ENCODE measurements at places on chromosomes 6 and 20. TPM values are rescaled to one million over a fixed set of nuclear protein-coding genes. Genes with fewer than 3 reads are reported as not detected.

DNA sequence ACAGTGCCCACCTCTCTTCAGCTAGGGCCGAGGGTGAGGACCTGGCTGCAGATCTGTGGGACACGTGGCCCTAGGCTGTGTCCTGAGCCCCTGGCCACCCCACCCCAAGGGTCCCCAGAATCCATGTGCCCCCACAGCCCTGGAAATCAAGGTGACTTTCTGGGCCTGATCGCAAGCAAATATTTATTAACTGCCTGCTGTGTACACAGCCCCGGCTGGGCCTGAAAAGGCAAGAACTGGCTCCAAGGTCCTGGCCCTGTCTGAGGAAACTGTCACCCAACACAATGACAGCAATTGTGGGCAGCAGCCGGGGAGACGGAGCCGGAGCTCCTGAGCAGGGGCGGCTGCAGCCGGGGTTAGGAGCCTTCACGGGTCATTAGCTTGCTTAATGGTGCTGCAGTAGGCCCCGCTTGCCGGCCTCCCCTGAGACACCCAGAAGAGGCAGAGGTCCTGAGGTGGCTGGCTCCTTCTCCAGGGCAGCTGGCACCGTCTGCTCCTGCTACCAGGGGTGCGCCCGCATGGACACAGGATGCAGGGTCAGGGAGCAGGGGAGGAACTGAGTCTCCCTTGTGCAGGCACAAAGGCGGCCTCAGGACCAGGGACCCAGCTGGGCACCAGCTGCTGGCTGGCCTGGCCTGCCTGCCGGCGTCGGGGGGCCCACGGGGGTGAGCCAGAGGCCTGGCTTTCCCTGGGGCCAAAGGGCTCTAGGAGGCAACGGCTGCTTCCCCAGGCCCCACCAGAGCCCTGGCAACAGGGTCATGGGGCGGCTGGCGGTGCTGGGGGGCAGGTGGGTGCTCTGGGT lies 24.1 kb downstream of the NPEPL1 start:
- H3K27me3 ChIP-seq: no peaks in the 10 kb centered on the region
- peak; percentile 39 for DNase-seq
- no peak overlapping the region for H3K27ac ChIP-seq
- H3K4me3 ChIP-seq: no peak overlapping the region
- H3K4me1 ChIP-seq: peaks cover 9% of the 10 kb centered on the region

DNA sequence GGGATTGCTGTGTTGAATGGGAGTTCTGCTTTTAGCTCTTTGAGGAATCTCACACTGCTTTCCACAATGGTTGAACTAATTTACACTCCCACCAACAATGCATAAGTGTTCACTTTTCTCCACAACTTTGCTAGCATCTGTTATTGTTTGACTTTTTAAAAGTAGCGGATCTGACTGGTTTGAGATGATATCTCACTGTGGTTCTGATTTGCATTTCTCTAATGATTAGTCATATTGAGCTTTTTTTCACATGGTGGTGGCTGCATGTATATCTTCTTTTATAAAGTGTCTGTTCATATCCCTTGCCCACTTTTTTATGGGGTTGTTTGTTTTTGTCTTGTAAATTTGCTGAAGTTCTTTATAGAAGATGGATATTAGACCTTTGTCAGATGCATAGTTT lies 588.3 kb upstream of the ADGRB3 start:
- H3K27ac ChIP-seq: no peak overlapping the region
- H3K27me3 ChIP-seq: no peaks in the 10 kb centered on the region
- no peak overlapping the region for H3K4me3 ChIP-seq
- H3K36me3 ChIP-seq: no peaks in the 10 kb centered on the region
- H3K4me1 ChIP-seq: no peaks in the 10 kb centered on the region
- no peak for DNase-seq

DNA sequence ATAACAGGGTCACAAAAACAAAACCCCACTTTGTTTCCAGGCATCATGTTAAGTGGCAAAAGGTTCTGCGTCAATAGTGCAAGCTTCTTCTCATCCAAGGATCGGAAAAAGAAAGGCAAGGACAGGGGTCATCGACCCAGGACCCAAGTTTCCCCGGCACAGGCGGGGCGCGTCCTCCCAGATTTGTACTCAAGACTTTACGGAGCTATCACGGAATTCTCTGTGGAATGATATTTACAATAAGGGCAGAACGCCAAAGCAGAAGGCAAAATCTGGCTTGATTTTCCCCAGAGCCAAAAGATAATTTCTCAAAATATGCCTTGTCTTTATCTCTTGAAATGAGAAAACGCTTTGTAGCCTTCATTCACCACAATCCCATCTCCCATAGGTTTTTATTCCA lies 25.5 kb downstream of the PDE10A start:
- DNase-seq: no peak
- H3K36me3 ChIP-seq: no peaks in the 10 kb centered on the region
- no peaks in the 10 kb centered on the region for H3K27me3 ChIP-seq
- no peak overlapping the region for H3K4me3 ChIP-seq

- H3K27me3 ChIP-seq: no peaks in the 10 kb centered on the region
- peak overlapping the region; percentile 58 for H3K4me3 ChIP-seq
- DNase-seq: peak; percentile 86
- peaks cover 13% of the 10 kb centered on the region for H3K4me1 ChIP-seq
- H3K36me3 ChIP-seq: peaks cover 15% of the 10 kb centered on the region
Measured at GRCh38 chr6:36131511-36132245, 1.4 kb downstream of the MAPK13 start.

- H3K36me3 ChIP-seq: no peaks in the 10 kb centered on the region
- no peaks in the 10 kb centered on the region for H3K4me1 ChIP-seq
- H3K27me3 ChIP-seq: no peaks in the 10 kb centered on the region
- H3K27ac ChIP-seq: no peak overlapping the region
Measured at GRCh38 chr6:84809455-84809854, 45.1 kb upstream of the TBX18 start.

DNA sequence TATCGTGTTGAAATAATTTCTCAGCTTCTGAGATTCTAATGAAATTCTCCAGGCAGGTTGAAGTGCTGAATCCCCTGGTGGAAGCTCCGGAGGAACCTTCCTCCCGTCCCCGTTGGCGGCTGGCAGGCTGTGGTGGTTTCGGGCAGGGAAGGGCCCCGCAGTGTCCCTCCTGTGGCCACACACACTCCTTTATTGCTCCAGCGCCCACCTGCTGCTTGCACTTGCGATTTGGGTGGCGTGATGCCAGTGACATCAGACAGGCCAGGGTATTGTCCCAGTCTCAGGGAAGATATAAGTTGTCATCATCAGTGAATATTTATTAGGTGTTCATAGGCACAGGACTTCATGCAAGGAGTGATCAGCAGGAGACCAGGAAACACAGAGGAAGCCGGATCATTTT lies 530.4 kb downstream of the QKI start:
- no peaks in the 10 kb centered on the region for H3K36me3 ChIP-seq
- peaks cover 9% of the 10 kb centered on the region for H3K4me1 ChIP-seq
- DNase-seq: no peak
- H3K27me3 ChIP-seq: no peaks in the 10 kb centered on the region
- no peak overlapping the region for H3K4me3 ChIP-seq

DNA sequence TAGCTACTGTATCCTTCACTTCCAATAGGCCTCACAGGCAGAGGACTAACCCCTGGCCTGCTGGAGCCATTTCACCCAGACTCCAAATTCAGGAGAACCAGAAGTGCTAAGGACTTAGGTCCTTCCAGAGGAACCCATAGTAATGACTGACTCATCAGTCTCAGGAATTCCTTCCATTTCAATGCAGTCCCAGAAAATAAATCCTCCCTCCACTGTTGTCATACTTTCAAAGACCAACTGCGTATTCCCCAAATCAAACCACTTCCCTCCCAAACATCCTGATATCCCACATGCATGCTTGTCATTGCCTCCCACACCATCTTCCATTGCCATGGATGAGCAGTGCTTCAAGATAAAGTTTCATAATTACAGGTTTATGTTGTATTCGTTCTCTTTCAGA lies 31.8 kb upstream of the NT5E start:
- no peak overlapping the region for H3K27ac ChIP-seq
- DNase-seq: no peak
- H3K4me3 ChIP-seq: no peak overlapping the region
- H3K4me1 ChIP-seq: no peaks in the 10 kb centered on the region

GRCh38 chr20:23205211-23205610 lies 119.1 kb upstream of the CD93 start:
- H3K27ac ChIP-seq: no peak overlapping the region
- no peaks in the 10 kb centered on the region for H3K27me3 ChIP-seq
- H3K4me1 ChIP-seq: peaks cover 7% of the 10 kb centered on the region
- H3K36me3 ChIP-seq: no peaks in the 10 kb centered on the region
- H3K4me3 ChIP-seq: no peak overlapping the region

GRCh38 chr6:52531396-52531795 lies 45.5 kb downstream of the TRAM2 start:
- DNase-seq: no peak
- H3K27ac ChIP-seq: no peak overlapping the region
- H3K27me3 ChIP-seq: no peaks in the 10 kb centered on the region
- peaks cover 21% of the 10 kb centered on the region for H3K36me3 ChIP-seq
- no peak overlapping the region for H3K4me3 ChIP-seq
- H3K4me1 ChIP-seq: peaks cover 5% of the 10 kb centered on the region

GRCh38 chr20:34544109-34544796 lies 14.3 kb upstream of the MAP1LC3A start:
- peaks cover 34% of the 10 kb centered on the region for H3K36me3 ChIP-seq

DNA sequence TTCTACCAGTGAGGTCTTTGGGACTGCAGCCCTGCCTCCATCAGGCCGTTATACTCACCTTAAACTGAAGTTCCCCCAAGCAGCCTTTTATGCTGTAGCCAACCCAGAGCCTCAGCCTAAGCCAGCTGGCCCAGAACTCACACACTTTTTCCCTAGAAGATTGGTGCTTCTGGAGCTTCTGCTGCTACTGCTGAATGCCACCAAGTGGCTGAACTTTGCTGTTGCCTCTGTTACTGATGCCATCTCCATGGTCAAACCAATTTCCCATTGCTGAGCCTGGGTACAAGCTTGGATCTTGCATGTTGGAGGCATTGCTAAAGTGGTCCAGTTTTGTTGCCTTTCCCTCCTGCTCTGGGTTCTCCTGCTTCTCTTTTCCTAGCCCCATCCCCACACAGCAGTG lies 15.0 kb upstream of the TBX18 start:
- H3K36me3 ChIP-seq: no peaks in the 10 kb centered on the region
- H3K27ac ChIP-seq: no peak overlapping the region
- peaks cover 16% of the 10 kb centered on the region for H3K27me3 ChIP-seq

DNA sequence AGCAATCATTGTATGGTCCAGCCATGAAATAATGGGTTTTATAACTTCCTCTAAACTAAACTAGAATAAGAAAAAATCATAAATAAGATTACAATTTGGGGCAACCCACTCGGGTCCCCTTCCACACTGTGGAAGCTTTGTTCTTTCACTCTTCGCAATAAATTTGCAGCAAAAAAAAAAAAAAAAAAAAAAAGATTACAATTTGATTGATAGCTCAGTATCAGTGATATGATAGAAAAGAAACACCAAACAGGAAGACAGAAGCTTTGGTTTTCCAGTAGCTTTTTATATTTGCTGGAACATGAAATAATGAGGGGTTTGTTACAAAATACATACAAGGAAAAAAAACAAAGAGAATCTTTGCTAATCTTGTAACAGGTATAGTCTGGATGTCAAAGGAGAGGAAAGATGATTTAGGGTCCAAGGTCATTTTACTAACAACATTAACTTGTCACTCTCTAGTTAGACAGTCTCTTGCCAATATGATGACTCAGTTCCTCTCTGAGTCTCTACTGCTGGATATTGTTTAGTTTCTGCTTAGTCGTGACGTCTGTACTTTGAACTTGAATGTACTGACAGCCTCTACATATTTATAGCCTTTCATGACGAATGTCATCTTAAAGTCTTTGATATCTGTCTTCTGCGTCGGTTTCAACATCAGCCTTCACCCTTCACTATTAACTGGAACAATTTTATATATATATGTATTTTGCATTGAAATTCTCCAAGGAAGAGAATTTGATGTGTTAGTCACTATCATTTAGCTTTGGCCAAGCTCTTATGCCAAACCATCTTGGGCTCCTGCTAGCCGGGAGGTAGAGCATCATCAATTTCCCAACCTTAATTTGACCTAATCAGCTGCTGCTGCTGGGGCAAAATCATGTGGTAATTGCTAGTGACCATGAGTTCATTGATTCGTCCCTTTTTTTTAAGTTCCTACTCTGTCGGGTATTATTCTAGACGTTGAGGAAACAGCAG lies 213.1 kb upstream of the STXBP5 start:
- H3K27me3 ChIP-seq: no peaks in the 10 kb centered on the region
- no peaks in the 10 kb centered on the region for H3K36me3 ChIP-seq
- DNase-seq: peak; percentile 6

Gene ATP6V1G2
- 3.7 TPM for polyA plus RNA-seq

- DNase-seq: no peak
- no peak overlapping the region for H3K4me3 ChIP-seq
- H3K27ac ChIP-seq: no peak overlapping the region
- no peaks in the 10 kb centered on the region for H3K27me3 ChIP-seq
- H3K4me1 ChIP-seq: peaks cover 66% of the 10 kb centered on the region
Measured at GRCh38 chr20:19990850-19991249, 26.3 kb upstream of the NAA20 start.

GRCh38 chr6:34391786-34392496 lies 528 bp downstream of the NUDT3 start:
- peaks cover 28% of the 10 kb centered on the region for H3K4me1 ChIP-seq
- peak overlapping the region; percentile 92 for H3K27ac ChIP-seq
- no peaks in the 10 kb centered on the region for H3K27me3 ChIP-seq
- no peaks in the 10 kb centered on the region for H3K36me3 ChIP-seq
- peak; percentile 80 for DNase-seq
- H3K4me3 ChIP-seq: peak overlapping the region; percentile 85

GRCh38 chr6:66948106-66948505 lies 1241.1 kb upstream of the EYS start:
- no peak overlapping the region for H3K4me3 ChIP-seq
- H3K36me3 ChIP-seq: no peaks in the 10 kb centered on the region
- no peak overlapping the region for H3K27ac ChIP-seq
- no peaks in the 10 kb centered on the region for H3K27me3 ChIP-seq
- H3K4me1 ChIP-seq: no peaks in the 10 kb centered on the region
- no peak for DNase-seq

DNA sequence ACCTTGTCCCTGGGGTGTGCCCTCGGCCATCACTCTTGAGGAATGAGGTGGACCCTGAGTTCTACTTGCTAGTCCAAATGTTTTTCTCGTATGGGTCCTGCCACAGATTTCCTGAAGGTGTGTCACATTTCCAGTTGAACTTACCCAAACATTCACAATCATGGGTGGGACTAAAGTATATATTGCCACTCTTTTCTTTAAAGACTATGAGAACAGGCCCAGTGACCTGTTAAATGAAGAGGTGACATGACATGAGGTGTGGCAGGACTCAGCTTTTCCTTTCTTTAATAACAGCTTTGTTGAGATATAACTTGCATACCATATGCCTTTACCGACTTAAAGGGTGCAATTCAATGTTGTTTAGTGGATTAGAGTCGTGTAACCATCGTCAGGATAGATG lies 177.2 kb upstream of the EXOC2 start:
- peak overlapping the region; percentile 77 for H3K27ac ChIP-seq
- peak; percentile 59 for DNase-seq
- no peak overlapping the region for H3K4me3 ChIP-seq
- peaks cover 7% of the 10 kb centered on the region for H3K4me1 ChIP-seq
- no peaks in the 10 kb centered on the region for H3K36me3 ChIP-seq

Measured in stomach (tissue), 19 donors.